Nephron progenitor cell (in vitro differentiated cells): ENCODE measurements at places on chromosomes 7 and 10.
A peak's percentile ranks its signal among the peaks of the same experiment; 100 is the strongest.

DNA sequence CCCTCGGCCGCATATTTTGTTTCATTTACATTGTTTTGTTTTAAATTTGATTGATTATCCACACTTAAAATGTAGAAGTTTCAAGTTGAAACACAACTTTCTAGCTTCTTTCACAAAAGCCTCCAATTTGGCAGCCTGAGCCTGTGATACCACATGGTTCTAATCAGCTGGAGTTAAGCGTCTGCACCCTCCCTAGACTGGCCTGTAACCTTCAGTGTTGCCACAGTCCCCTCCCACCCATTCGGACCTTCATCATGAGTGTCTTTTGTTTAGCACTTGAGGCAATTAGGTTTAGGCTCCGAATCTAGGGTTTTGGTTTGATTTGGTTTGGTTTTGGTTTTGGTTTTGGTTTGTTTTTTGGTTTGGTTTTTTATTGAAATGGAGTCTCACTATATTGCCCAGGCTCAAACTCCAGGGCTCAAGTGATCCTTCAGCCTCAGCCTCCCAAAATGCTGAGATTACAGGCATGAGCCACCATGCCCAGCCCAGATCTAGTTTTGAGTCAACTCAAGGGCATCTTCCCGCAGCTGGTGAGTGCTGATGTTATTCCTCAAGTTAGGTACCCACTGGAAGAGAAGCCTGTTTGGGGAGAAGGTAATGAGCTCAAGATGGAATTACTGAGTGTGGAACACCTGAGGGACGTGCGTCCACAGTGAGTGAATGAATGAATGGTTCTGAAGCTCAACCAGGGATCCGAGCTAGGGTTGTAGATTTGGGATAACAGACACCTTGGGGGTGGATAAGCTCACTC lies 201.4 kb downstream of the HECW1 start:
- DNase-seq, result no peak

- no peak for DNase-seq
Observed at GRCh38 chr7:132171130-132171576, 405.1 kb downstream of the PLXNA4 start.

GRCh38 chr7:113414401-113415035 lies 296.2 kb upstream of the SMIM30 start:
- DNase-seq, result no peak

GRCh38 chr7:1685000-1685624 lies 15.0 kb downstream of the ELFN1 start:
- no peak for DNase-seq

DNA sequence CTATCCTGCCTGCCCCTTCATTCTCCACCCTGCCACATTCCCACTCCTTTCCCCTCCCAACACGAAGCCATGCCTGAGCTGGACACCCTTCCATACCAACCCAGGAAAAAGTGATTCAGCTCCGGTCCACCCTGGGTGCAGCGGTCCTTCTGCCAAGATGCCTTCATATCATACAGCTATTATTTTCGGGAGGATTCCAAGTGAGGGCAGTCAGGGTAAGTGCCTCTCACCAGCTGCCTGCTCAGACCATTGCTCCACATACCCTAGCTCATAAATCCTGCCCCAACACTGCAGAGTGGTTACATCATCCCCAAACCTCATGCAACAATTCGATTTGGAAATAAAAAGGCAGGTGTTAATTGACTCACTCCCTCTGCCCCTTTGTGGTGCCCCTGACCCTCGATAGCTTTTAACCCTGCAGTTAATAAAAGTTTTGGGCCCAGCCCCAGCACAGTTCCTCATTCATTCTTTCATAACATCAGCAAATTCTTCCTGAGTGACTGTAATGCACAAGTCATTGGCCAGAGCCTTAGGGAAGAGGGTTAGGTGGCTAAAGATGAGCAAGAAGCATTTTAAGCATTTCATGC lies 42.6 kb downstream of the ZNF503 start:
- no peak for DNase-seq

GRCh38 chr7:48551652-48552051 lies 372.7 kb upstream of the CDC14C start:
- DNase-seq, result no peak

DNA sequence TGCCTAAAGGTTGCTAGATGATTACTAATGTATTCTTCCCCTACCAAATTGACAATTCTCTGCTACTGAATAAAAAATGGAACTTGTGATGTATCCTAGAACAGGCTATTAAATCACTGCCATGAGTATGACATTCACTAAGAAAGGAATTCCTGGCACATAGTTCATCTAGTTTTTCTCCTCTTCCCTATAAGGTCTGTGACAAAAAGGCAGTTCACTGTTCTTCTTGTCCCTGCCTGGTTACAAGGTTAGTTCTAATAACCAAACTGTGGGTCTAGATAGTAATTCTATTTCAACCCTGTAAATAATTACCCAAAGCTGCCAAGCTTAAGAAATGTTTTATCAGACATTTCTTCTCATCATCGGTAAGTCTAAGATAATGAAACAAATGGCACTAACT lies 245.6 kb downstream of the BICC1 start:
- DNase-seq, result no peak

- no peak for DNase-seq
Observed at GRCh38 chr7:129947049-129947448, 5.7 kb downstream of the UBE2H start.

- no peak for DNase-seq
Observed at GRCh38 chr10:121049489-121049888, 198.3 kb downstream of the WDR11 start.

DNA sequence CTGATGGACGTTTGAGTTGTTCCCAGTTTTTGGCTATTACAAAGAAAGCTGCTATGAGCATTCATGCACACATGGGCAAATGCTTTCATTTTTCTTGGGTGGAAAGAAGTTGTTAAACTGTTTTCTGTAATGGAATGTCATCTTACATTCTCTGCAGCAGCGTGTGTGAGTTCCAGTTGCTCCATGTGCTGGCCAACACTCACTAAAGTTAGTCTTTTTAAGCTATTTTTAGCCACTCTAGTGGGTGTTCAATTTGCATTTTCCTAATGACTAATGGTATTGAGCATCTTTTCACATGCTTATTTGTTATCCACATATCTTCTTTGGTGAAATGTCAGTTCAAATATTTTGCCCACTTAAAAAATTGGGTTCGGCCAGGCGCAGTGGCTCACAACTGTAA lies 82.8 kb upstream of the COL13A1 start:
- DNase-seq, result no peak

- no peak for DNase-seq
Observed at GRCh38 chr10:37865957-37866803, 8.8 kb upstream of the ZNF248 start.

- DNase-seq, result peak; percentile 58
Observed at GRCh38 chr7:151013733-151014497, 10.4 kb downstream of the ATG9B start.

DNA sequence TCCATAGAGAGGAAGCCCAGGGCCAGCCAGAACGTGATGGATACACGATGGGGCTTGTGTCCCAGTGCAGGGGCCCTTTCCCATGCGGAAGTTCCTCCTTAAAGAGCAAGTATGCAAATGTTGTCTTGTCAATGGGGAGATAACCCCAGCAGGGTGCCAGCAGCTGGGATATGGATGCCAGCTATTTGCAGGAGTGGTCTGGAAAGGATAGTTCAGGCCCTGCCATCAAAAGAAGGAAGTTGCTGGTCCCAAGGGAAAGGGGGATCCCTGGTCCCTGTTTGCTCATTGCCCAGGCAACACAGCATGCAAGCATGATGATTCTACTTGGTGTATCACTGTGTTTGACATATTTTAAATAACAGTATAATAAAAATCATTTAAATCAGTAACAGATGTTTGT lies 73.1 kb upstream of the HECW1 start:
- no peak for DNase-seq

DNA sequence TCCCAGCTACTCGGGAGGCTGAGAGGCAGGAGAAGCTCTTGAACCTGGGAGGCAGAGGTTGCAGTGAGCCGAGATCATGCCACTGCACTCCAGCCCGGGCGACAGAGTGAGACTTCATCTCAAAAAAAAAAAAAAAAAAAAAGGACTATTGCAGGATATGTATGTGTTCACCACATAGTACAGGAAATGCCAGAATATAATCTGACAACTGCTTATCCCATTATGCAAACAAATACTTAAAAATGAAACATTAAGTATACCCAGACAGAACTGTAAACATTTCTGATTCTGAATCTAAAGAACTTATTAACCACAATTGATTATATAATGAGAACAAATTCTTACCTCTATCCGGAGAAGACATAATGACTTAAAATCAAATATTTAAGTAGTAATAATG lies 18.7 kb downstream of the DKK1 start:
- no peak for DNase-seq

DNA sequence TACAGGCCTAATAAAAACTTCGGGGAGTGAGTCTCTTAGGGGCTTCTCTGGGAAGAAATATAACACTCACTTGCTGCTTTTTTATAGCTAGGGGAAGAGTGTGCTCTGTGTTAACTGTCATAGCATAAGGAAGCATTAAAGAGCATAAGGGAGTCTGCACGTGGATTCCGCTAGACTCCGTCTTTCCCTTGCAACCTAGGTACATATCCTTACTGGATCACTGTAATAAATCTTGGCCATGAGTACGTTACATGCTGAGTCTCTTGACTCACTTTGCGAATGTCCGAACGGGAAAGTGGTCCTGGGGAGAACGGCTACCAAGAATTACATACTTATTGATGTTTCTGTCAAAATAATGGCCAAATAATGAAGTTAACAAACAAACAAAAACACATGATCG lies 999.1 kb upstream of the MBL2 start:
- no peak for DNase-seq

- no peak for DNase-seq
Observed at GRCh38 chr10:80542053-80542452, 4.4 kb downstream of the SH2D4B start.

GRCh38 chr7:87600130-87601124 lies at the start of gene ABCB1:
TSS of gene ABCB1 (minus strand) at chr7:87600884. CDS start at chr7:87600184, 700 bp downstream.
- DNase-seq, result peak; percentile 63

DNA sequence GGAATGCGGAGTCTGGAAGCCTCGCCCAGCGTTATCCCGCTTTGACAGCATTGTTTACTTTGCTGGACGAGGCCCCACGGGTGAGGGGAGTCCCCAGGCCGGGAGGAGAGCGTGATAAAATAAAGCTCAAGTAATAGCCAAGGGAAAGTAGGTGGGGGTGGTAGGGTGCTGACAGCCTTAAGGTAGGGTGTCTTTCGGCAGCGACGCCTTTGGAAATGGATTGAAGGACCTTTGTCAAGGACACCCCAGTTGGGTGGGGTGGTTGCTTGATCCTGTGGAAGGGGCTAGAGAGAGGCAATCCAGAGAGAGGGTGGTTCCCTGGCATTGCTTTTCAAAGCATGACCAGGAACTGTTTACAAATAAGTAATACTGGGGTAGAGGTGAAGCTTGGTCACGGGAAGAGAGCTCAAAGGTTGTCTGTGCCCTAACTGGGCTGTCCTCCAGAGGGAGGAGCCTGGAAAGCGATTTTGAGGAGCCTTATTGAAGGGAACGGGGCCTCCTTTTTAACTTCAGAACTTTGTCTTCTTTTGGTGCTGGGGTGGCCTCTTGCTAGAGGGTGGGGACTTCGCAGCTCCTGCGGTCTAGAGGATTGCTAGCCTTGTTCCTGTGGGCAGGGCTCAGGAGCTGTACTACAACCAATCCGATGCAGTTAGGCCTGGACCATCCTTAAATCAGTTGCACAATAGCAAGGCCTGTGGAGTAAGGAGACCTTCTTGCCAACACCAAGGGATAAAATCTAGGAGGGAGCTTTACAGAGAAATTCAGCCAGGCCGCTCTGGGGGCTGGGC lies 1.3 kb downstream of the EIF4EBP2 start:
- DNase-seq, result peak; percentile 50

- no peak for DNase-seq
Observed at GRCh38 chr10:131162866-131163843, 148.4 kb downstream of the TCERG1L start.

GRCh38 chr7:156004265-156005201 lies 192.3 kb upstream of the SHH start:
- DNase-seq, result no peak
